Right ventricle myocardium superior (tissue), 1 donor: ENCODE measurements at places on chromosomes 12 and 14.
A peak's percentile ranks its signal among the peaks of the same experiment; 100 is the strongest.

- DNase-seq = peak; percentile 67
These were observed 923 bp upstream of the ITPR2 start for GRCh38 chr12:26833743-26834490.

GRCh38 chr12:66074561-66074960 is 56.0 kb downstream of the LLPH start:
- no peak for DNase-seq

DNA sequence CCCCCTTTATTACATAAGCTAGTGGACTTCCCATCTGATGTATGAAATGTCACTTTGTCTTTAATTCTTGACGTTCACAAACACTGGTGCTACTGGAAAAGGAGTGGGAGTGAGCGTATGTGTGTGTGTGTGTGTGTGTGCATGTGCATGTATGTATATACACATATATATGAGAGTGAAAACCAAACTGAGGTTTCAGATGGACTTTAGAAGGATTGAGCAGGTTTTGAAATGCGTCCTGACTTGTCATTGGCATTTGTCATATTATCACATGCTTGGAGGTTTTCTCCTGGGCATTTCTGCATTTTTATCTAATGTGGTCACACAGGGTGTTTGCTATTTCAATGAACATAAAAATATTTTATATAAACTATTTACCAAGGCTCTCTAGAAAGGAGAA is 1085.9 kb downstream of the BCL11B start:
- no peak for DNase-seq

DNA sequence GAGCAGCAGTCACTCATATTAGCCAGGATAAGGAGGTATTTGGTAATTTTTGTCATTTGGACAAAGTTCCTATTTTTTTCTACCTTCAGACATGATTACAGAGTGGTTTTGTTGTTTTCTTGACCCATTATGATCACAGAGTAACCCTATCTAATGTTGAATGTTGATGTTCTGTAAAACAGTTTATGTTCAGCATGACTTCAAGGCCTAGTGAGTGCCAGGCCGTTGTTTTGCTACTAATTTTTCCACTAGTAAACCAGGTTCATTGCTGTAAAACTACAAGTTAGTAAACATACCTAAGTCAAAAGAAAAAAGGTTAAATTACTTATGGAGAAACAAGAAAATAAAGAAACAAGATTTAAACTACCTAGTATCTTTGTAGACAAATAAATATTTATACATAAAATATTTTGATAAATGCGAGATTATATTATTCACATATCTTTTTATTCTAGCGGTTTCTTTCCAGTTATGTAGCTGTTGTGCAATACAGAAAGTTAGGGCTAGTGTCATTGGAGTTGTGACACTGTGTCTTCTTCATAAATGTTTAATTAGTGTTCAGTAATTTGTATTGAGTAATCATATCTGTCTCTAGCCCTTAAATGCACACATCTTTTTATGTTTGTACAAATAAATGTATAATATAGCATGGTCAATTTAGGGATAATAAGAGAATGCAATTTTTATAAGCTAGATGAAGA is 16.5 kb downstream of the ETNK1 start:
- no peak for DNase-seq

DNA sequence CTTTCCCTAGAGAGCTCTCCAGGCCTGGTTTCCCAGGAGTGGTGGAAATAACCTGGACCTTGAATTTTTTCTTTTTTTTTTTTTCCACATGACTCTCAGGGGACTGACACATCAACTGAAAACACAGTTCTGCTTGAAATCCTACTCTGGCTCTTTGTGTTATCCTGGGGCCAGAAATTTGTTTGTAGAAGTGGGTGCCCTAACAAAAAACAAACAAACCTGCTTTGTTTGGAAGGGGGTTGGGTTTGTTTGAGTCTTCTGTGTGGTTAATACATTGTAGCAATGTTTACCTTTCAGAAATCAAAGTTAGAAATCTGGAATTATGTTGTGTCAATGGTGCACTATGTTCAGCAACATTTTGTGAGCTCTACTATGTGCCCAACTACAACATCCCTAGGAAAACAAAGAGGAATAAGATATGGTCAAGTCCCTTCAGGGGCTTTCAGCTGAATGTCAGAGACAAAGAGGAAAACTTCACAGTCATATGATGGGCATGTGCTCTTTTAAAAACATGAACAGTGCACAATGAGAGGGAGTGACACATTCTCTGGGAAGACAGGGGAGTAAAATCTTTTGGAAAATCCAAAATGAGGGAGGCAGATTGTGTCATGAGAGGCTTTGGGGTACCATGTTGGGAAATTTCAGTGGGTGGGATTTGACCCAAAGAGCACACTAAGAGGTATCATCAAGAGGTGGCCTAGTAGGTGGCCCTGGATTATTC is 1.5 kb upstream of the IGF1 start:
- DNase-seq = no peak

- DNase-seq = no peak
These were observed 5.1 kb downstream of the E2F7 start for GRCh38 chr12:77060136-77060882.

DNA sequence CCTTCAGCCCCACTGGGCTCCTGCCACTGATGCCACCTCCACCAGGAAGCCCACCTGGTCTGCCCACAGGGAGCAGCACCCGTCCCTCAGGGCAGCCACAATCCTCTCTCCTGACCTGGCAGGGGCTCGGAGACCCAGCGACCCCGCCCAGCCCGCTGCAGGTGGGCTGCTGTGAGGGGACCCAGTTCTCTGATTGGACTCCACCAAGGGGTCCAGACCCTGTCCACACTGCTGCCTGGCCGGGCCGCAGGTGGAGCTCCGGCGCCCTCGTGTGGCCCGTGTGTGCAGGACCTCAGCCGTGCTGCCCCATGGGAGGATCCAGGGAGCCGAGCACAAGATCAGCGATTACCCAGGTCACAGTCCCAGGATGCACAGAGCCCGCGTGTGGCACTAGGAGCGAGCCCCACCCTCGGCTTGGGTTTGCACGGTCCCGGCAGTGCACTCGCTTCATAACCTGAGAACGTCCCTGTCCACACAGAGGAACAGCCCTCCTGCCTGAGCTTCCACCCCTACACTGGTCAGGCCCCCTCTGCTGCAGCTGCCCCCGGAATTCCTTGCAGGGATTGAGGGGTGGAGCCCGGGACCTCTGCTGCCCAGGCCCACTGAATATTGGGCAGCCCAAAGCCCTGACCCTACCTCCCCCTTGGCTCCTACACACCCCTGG is 35.4 kb upstream of the TMEM179 start:
- peak; percentile 76 for DNase-seq

DNA sequence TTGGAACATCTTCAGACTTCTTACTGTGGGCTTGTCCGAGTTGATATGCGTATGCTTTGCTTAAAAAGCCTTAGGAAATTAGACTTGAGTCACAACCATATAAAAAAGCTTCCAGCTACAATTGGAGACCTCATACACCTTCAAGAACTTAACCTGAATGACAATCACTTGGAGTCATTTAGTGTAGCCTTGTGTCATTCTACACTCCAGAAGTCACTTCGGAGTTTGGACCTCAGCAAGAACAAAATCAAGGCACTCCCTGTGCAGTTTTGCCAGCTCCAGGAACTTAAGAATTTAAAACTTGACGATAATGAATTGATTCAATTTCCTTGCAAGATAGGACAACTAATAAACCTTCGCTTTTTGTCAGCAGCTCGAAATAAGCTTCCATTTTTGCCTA is 8.8 kb downstream of the LRR1 start:
- no peak for DNase-seq

DNA sequence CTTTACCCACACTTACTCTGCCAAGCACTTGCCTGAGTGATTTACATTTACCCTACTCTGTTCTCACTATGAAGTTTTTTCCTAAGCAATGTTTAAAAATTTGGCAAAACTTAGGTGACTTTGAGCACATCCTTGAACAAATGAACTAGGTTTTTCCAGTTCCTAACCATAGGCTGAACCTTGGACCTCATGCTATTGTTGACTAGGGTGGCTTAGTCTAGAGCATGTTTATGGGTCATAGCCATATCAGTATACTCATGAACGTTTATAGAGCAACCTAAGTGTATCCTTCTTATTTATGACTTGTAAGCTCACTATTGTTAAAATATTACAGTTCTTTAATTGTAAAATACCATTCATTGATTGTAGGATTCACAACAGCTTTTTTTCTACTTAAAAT is 85.0 kb upstream of the KRR1 start:
- DNase-seq = no peak

- no peak for DNase-seq
These were observed 49.3 kb upstream of the OR5AU1 start for GRCh38 chr14:21205026-21205677.

GRCh38 chr12:116894913-116895312 is 13.7 kb upstream of the HRK start:
- no peak for DNase-seq

GRCh38 chr12:109938947-109939346 is 38.9 kb downstream of the TCHP start:
- DNase-seq = no peak

DNA sequence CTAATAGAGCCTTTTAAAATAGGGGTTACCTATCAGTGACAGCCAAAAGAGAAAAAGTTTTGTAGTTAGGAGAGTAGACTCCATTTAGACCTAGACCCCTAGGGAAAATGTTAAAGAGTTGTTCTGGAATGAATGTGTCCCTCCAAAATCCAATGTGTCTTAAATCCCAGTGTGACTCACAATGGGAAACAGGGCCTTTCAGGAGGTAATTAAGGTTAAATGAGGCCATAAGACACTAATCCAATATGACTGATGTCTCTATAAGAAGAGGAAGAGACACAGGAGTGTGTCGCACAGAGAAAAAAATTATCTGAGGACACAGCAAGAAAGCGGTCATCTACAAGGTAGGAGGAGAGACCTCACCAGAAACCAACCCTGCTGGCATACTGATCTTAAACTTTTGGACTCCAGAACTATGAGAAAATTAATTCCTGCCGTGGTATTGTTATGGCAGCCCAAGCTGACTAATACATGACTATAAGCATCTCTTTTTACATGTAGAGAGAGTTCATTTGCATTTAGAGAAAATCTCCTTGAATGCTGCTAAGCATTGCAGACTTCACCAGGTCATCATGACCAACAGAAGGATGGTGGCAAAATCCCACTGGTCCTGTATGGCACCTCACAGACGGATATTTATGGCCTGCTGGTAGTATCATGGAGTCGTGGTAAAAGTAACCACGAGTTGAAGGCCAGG is 259.6 kb upstream of the TMTC1 start:
- DNase-seq = no peak

GRCh38 chr12:7369274-7369729 is 65.4 kb downstream of the ACSM4 start:
- DNase-seq = peak; percentile 68

- DNase-seq = no peak
These were observed 4.6 kb downstream of the MARCHF9 start for GRCh38 chr12:57759360-57759980.

GRCh38 chr12:92094751-92095161 is 50.9 kb downstream of the BTG1 start:
- DNase-seq = no peak

GRCh38 chr12:53975479-53976152 is 862 bp upstream of the HOTAIR start:
- no peak for DNase-seq
